Stimulated activated CD4-positive, alpha-beta T cell treated with anti-CD3 and anti-CD28 coated beads, Interleukin-15, amount 100 ng/mL, for 24 hours (primary cell): ENCODE measurements at places on chromosomes 5 and 9.

GRCh38 chr9:92790542-92791527, 26.2 kb upstream of the BICD2 start:
- peak; percentile 78 for DNase-seq

DNA sequence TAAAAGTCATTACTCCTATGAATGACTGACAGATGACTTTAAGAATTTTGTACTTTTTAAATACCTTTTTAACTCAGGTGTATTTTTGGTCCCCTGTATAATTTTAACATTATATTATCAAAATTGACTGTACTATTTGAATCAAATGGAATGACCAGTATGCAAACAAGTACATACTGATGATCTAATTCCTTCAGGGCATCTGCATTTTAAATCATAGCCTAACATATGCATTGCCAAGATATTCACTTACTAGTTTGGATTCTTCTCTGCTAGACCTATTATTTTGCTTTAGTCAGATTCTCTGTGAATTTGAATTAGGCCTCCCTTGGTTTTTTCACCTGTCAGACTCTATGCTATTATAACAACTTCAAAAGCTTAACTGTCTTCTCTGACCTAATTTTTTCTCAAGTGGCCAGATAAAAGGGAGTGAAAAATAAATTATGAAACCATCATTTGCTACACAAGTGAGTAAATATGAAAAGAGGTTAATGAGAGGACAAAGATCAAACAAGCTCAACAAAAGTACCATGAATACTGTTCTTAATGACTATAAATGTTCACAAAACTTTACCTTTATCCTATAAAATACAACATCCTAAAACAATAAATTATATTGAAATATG, 1505.2 kb upstream of the CDH9 start:
- no peak for DNase-seq

- DNase-seq, result no peak
These were observed 189.8 kb downstream of the DRD1 start for GRCh38 chr5:175254155-175254554.

DNA sequence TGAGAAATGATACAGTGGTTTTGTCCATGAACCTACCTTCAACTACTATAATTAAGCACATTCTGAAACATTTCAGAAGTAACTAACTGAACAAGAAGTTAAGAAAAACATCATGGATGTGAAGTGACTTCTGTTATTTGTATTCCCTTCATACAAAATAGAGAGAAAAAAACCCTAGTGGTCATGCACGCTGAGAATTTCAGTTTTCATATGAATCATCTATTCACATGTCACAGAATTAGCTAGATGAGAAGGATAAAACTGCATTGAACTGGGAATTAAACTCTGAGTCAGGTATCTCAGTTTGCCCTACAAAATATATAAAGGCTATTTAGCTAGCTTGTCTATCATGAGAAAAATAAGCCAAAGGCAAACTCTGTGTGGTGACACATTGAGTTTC, 451.8 kb upstream of the FTMT start:
- no peak for DNase-seq

DNA sequence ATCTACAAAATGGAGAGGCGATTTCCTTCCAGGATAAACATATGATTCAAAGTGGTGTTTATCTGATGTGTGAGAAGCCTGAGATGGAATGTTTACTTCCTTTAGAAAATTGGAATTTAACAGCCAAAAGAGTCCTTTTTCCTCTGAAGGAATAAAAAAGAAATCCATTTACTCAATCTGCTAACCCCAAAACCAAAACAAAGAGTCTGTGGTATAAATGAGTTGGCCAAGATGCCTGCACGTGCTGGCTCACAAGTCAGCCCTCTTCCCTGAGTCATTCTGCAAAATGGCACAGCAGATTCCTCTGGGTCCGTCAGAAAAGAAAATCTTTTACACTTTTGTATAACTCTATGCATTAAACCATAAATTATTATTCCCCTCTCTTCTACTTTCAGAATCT, 60.8 kb downstream of the EBF1 start:
- DNase-seq, result no peak

DNA sequence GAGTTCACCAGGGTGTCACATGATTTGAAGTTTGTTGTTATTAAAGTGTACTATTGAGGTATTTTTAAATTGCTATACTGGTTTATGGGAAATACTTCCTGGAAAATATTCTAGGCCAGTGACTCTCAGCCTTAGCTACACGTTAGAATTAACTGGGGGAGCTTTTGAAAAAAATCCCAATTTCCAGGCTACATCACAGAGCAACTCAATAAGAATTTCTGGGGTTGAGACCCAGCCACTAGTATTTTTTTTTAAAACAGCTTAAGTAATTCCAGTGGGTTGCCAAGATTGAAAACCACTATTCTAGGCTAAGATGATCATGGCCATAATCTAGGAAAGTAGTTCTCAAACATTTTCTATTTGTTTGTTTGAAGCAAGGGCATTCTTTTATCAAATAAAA, 142.9 kb upstream of the GRIA1 start:
- DNase-seq, result no peak

- peak; percentile 87 for DNase-seq
These were observed at the start of gene RAPGEF1 for GRCh38 chr9:131739959-131740648. Gene RAPGEF1, minus strand, starts transcription at chr9:131740076. Its CDS starts 246 bp downstream, at chr9:131739830.

- no peak for DNase-seq
These were observed 20.1 kb downstream of the PCSK1 start for GRCh38 chr5:96412868-96413449.

GRCh38 chr9:121649476-121650216, 1.8 kb upstream of the DAB2IP start:
- no peak for DNase-seq

- no peak for DNase-seq
These were observed 62.1 kb upstream of the VLDLR start for GRCh38 chr9:2559192-2560152.

- DNase-seq, result no peak
These were observed 69.5 kb upstream of the FAM169A start for GRCh38 chr5:74935752-74936091.

- DNase-seq, result no peak
These were observed 10.2 kb downstream of the CMYA5 start for GRCh38 chr5:79699763-79700400.

GRCh38 chr9:31908158-31908890, 476.1 kb upstream of the ACO1 start:
- no peak for DNase-seq

GRCh38 chr9:128439273-128439672, 16.5 kb upstream of the ODF2 start:
- DNase-seq, result no peak

GRCh38 chr5:88886746-88887341, 3.9 kb upstream of the MEF2C start:
- DNase-seq, result no peak

DNA sequence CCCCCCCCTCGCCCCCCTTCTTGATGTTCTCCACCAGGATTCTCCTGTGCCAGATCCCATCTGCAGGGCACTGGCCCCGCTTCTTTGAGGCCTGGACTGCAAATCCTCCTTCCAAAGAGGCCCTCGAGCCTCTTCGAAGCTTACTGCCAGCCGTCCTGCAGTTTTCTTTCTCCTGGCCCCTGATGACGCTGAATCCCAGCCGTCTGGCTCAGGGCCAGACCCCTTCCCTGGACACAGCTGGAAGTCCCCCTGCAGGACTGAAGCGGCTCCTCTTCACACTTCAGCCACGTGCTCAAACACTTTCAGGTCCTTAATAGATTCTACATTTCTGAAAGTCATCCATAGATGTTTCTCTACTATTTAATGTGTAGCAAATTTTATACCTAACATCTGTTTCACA, 121.5 kb downstream of the EHMT1 start:
- no peak for DNase-seq

DNA sequence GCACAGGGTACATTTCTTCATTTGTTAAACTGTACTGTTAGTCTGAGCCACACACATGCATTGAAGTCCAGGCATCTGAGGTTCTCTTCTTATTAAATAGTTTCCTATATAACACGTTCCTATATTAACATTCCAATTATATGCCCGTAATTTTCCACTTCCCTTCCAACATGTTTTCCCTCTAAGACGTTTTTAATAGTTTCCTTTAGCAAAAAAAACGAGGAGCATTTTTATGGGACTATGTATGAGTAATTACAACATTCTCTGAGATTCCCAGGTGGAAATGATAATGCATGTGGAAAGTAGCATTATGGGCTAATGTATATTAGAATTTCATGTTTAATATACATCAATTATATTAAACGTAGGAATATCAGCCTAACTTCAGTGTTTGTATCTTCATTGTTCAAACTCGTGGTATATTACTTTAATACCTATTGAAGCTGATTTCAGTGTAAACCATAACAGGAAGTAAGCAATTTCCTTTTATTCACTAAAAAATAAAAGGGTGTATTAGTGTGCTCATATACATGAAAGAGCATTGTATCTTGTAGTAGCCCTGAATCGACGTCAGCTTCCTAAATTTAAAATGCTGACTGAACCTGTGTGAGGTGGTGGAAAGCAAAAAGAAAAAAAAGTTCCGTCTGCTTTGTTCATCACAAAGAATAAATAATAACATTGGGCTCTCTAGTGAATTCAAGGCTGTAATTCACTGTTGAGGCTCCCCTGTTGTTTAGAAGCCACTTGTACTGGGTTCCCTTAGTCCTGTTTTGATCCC, 11.3 kb downstream of the SMARCA2 start:
- no peak for DNase-seq

GRCh38 chr9:2337131-2337530, 284.5 kb upstream of the VLDLR start:
- DNase-seq, result no peak

DNA sequence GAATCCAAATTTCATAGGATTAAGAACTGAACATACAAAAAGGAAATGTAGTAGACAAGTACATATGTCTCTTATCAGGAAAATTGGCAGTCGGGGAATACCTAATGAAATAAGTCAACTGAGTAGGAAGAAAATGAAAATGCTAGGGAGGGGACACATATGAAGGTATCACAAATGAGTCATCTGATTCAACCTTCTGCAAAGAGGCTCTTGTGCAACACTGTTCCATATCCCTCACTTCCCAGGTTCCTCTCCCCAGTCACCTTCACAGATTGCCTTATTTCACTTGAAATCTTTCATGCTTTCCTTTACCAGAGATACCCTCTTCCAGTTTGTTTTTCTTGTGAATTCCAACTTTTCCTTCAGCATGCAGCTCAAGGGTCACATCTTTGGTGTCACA, 139.0 kb downstream of the RFX3 start:
- no peak for DNase-seq

- no peak for DNase-seq
These were observed 1.1 kb downstream of the BAG1 start for GRCh38 chr9:33263131-33264002.

DNA sequence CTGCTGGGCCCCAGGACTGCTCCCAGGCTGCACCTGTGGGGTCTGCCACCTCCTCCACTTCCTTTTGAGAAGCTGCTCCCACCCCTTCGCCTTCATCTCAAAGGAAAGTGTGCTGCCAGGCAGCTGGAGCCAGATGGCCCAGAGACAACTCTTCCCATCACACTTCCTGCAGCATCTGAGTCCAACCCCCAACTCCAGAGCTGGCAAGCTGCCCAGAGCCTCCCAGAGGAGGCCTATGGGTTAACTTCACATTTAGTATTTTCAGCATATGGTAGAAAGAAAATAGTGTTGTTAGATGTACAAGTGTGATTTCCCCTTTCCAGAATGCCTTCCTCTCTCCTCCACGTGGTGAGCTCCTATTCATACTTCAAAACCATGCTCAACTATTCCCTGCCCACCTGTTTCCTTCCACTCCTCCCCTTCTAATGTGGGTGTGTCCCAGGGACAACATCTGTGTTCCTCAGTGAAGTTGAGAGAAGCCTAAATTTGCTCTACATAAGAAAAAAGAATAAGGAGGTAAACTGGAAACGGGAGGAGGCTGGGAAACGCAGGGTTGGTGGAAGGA, 38.6 kb upstream of the KCNMB1 start:
- no peak for DNase-seq

DNA sequence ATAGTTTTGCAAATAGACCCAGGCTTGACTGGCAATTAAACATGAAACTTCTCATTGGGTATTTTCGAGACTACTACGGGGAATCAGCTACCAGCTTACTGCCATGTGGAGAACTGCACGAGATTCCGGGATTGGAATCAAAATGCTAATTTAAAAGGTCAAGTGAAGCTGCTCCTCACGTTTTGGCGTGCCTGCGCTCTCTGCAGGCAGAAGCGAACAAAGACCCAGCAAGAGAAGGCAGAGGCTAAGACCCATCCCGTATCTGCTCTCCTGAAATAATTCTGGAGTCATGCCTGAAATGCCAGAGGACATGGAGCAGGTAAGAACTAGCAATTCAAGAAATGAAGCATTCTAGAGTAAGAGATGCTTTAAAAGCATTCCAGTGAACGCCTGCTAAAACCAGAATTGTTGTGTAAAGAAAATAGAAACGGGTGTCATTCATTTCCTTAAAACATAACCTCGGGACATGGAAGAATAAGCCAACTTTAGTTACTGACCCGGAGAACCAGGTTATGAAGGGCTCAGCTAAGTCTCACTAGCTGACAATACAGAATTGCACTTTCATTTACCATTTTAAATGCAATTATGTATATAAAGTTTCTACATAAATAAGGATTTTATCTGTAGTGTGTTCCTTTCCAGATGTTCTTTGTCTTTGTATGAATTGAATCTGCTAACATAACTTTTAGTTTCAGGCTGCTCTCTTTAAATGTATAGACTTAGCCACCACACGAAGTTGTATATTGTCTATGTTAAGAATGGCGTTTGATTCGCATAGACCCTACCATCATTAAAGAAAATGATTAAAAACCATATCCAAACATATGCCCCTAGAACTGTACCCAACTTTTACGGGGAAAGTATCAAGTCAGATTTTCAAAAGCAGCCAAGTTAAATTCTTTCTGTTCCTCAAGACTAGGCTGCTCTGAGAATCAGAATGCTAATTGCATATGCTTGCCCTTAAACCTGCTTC, 2.0 kb upstream of the MAT2B start:
- DNase-seq, result peak; percentile 44

GRCh38 chr9:35521708-35522107, 31.8 kb downstream of the RUSC2 start:
- DNase-seq, result no peak

DNA sequence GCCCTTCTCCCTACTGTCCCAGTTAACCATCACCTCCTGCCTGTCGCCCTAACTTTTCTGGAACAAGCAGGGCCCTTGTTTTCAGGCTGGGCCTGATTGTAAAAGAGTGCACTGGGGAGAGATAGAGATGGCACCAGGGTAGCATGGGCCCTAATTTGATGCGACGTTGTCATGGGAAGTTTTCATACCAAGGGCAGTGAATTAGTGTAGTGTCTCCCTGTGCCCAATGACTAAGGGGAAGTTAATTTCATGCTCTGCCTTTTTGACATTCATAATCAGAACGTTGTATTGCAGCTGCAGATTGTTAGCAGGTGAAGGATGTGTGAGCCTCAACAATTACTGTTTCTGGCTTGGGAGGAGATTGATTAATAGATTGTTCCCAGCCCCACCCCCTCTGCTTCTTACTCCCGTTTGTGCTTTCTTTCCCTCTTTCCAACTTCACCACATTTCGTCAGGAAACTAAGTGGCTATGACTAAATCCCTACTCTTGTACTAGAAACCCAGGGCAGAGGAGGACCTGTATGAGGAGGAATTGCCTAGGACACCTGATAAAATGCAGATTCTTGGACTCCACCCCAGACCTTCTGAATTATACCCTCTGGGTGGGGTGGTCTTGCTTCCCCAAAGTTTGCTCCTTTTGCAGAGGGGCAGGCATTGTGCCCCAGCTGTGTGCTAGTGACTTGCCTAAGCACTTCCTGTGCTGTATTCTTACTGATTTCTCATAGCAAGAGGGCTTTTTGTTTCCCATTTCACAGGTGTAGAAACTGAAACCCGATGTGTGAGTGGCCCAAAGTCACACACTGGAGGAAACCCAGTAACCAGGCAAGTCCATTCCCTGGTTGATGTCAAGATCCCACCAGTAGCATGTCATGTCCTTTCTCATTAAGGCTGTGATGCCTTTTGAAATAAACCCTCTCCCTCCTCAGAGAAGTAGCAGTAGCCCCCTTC, 56.3 kb downstream of the DAB2IP start:
- DNase-seq, result no peak
